ENCODE measurements at places on chromosomes 4 and X.

DNA sequence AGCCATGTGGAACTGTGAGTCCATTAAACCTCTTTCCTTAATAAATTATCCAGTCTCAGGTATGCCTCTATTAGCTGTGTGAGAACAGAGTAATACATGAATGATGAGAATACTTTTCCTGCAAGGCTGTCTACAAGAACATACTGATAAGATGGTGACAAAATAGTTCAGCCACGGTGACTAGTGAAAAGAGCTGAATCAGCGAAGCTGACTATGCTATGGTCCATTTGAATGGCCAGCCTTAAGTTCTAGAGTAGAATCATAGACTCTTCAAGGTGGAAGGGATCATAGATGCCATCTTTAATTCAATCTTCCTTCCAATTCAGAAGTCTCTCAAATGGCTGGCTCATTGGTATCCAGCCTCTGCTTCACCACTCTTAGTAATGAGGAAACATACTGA lies 163.3 kb downstream of the SPANXN1 start:
- DNase-seq = no peak

GRCh38 chr4:101730291-101731117 lies 60.0 kb upstream of the BANK1 start:
- peak; percentile 47 for DNase-seq

DNA sequence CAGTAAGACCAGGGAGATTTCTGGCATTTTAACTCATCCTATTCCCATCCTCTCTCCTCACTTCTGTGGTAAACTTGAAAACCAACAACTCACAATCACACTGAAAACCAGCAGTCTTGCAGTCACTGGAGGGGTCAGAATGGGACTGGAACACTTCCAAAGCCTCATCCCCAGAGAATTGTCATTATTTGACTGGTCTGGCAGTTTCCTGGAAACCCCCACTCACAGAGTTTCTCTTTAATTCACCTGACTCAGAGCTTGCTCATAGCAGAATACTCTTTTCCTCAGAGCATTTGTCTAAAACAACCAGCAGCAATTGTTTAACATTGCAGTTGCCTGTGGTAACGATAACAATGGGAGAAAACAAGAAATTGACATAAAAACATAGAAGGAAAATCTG lies 7.3 kb upstream of the RAB9B start:
- DNase-seq = no peak

DNA sequence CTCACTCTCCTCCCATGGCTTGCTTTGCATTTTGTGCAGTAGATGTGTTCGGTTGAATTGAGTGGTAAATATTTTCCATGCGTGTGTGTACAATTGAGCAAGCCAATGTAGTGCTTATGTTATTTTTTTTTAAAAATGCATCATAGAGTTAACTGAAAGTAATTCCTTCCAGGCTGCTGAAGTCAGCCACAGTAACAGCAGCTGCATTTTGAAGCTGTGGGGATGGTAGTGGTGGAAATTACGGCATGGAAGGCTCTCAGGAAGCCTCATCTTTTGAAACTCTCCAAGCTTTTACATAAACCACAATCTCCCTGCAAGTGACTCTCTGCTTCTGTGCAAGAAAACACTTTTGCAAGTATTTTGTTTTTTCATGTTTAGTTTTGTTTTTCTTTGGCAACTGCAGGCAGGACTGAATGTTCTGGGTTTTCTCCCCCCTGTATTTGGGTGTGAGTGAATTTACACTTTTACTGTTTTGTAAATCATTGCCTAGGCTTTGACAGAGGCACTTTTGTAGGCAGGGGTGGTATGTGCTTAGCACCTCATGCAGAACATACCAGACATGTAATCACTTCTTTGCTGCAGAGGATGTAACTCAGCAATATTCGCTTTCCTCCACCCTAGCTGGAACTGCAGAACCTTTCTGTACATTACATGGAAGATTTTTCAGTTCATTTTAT lies 56.2 kb downstream of the LRRC66 start:
- no peak for DNase-seq

DNA sequence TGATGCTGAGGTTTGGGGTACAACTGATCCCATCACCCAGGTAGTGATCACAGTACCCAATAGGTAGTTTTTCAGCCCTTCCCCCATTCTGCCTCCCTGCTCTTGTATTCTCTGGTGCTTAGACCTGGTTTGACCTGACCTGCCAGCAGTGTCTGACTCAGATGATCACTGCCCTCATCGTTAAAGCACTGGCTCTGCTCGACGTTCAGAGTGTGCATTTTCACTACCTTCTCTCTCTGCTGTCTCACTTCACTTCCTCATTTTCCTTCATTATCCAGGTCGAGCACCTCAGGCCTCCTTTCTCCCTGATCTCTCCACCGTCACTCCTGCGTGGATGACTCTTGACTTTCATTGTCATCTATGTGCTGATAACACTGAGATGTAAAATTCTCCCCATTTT lies 83.6 kb downstream of the PARM1 start:
- no peak for DNase-seq

DNA sequence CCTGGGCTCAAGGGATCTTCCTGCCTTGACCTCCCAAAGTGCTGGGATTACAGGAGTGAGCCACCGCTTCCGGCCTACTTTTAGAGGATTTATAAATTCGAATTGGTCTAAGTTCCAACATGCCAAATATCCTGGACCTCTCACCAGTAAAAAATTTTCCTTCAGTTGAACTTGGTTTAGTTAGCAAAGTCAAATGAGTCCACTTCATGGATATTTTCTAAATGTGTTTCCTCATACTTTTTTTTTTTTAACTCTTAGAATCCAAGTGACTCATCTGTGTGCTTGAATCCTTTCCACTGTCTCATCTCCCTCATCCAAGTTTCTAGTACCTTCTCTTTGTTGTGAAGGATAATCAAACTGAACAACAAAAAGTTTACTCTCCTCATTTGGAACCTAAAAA lies 49.7 kb downstream of the RBM47 start:
- DNase-seq = no peak
